ENCODE measurements at places on chromosomes 7 and 10.
A peak's percentile ranks its signal among the peaks of the same experiment; 100 is the strongest.

- no peak for DNase-seq
These were observed 31.0 kb downstream of the NUP42 start for GRCh38 chr7:23212841-23213240.

GRCh38 chr7:89958525-89959068 is 195.7 kb upstream of the STEAP1 start:
- no peak for DNase-seq

DNA sequence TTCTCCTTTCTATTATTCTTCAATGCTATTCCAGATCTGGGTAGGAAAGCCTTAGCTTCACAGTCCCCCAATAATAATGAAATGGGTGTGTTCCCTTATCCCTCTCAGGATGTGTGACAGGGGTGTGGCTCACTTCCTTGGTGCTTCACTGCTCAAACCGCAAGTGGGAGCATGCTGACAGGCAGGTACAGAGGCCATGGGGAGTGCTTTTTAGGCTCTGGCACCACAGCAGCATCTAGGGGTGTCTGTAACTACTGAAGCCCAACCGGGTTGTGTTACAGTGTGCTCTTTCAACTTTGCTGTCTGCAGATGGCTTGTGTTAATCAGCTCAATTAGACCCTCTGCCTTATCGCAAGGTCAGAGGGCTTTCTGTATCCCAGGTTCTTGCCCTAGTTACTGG is 79.4 kb upstream of the CYP2C9 start:
- DNase-seq: no peak

DNA sequence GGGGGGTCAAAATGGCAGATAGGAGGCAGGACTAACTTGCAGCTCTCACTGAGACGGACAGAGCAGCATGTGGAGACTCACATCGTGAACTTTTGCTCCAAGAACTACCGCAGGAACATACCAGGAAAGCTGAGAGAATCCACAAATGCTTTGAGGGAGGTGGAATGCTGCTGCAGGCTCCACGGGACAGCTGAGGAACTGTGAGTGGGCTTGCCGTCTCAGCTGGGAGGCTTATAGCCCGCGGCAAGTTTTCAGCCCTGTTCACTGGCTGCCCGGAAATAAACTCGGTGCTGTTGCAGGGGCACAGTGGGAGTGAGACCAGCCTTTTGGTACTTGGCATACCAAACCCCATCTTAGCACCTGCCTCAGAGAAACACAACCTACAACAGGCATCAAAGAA is 19.1 kb upstream of the WDR11 start:
- no peak for DNase-seq

DNA sequence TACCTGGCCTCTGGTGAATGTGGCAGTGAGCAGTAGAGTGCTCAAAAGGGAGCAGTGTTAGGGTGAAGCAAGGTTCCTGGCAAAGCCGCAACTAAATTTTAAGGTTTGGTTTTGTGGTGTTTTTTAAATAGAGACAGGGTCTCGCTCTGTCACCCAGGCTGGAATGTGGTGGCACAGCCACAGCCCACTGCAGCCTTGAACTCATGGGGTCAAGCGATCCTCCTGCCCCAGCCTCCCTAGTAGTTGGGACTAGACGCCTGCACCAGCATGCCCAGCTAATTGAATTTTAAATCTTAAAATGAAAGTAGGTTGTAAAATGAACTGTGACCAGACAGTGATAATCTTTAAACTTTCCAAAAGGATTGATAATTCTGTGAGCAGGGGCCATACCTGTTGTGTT is 130.4 kb downstream of the CCNY start:
- DNase-seq: no peak

GRCh38 chr10:48494611-48495010 is 110.3 kb downstream of the ARHGAP22 start:
- DNase-seq: peak; percentile 49

DNA sequence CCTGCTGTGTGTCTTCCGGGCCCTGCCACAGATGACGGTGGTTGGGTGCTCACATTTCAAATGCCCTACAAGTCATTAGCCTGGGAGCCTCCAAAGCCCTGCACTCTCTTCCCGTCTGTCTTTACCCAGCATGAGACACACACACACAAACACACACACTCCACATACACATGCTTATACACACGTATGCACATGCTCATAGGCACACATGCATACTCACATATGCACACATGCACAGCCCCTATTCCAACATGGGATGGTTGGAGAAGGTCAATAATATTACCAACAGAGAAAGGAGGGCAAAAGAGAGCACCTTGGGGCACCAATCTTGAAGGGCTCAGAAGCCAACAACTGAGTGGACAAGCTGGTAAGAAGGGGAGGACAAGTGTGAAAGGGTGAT is 19.0 kb downstream of the SUN3 start:
- DNase-seq: no peak

DNA sequence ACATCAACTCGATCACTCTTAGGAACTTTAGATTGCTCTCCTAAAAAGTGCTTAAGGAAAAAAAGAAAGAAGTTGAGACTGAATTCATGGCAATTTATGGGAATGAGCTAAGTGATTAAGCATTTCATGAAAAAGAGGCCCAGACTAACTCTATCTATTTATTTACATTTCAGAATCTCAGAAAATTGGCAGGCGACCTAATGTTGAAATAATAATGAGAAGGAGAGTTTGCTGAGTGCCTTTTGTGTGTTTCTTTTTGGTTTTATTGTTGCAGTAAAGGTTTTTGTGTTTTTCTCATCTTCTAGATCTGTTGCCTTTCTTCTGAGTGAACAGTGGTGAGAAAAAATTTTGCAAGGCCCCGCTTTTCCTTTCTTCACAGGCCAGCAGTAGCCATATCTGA is 3.8 kb downstream of the GRK5 start:
- no peak for DNase-seq

GRCh38 chr7:106010866-106011265 is 47.8 kb downstream of the CDHR3 start:
- DNase-seq: no peak
